ENCODE measurements at places on chromosomes 2 and 18.
A peak's percentile ranks its signal among the peaks of the same experiment; 100 is the strongest.

GRCh38 chr2:165456027-165456426 lies 13.5 kb upstream of the CSRNP3 start:
- no peak for DNase-seq

DNA sequence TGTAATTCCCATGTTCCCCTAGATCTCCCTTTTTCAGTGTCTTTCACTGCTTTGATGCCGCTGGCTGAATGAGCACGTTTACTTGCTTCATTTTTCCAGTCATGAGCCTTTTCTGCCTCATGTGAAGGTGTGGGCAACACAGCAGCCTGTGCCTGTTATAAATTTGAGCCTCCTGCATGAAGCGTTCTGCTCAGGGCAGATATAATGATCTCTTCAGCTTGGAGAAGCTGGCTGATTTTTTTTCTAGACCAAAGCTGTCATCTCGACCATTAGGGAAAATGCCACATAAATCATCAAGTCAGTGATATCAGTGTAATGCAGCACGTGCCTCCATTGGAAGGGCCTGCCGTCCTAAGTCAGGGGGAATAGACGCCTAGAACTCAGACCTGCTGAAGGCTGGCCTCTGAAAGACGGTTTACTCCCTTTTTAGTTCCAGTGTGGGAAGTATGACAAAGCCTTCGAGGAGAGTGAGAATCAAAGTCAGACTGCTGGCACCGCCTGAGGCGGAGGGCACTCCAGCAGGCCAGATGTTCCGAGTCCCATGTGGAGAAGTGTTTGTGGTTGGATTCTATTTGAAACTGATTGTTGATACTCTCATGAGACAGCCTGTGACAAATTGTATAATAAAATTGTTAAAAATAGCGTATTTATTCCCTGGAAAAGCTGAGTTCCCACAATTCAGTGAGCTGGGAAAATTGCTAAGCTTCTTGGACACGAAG lies 196.5 kb downstream of the MYO1B start:
- peak; percentile 70 for DNase-seq

DNA sequence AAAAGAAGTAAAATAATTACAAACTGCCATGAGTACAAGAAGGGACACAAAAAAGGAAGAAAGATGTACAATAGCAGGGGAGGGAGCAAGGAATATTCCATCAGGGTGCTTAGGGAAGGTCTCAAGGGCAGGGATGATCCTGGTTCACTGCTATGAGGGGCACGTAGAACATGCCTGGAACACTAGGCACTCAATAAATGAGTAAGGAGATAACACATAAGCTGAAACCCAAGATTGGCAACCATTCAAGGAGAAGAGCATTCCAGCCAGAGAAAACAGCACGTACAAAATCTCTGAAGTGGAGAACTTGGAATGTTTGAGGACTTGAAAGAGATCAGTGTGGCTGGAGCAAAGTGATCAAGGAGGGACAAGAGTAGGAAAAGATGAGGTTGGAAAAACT lies 103.2 kb downstream of the FAM161A start:
- DNase-seq = no peak

DNA sequence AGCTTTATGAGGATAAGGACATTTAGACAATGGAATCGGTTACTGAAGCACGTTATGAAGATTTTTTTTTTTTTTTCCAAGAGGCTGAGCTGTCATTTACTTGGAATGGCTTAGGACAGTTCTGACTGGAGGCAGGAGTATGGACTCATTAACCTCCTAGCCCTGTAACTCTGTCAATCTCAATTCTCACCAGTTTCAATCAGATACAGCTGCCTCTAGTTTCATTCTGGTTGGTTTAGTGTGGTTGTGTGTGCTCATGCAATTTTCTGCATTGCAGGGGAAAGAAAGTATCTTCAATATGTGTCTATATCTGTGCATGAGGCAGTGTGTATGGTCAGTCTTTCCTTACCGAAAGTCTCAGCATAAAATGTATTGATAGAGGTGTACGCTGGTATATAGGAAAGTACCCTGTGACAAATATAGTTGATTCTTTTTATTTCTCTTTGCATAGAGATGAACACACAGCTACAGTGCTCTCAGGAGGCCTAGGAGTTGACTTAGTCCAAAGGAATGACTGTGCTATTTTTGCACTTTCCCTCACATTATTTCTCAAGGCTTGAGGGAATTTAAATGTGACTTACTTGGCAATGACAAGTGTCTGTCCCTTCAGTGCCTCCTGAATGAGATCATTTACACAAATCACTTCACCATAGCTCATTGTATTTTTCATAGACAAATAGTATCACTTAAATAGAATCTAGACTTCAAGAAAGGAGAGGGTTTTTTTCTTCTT lies 50.5 kb upstream of the GRB14 start:
- DNase-seq = no peak

- no peak for DNase-seq
Measured at GRCh38 chr18:57581301-57581934, 5.1 kb downstream of the FECH start.

DNA sequence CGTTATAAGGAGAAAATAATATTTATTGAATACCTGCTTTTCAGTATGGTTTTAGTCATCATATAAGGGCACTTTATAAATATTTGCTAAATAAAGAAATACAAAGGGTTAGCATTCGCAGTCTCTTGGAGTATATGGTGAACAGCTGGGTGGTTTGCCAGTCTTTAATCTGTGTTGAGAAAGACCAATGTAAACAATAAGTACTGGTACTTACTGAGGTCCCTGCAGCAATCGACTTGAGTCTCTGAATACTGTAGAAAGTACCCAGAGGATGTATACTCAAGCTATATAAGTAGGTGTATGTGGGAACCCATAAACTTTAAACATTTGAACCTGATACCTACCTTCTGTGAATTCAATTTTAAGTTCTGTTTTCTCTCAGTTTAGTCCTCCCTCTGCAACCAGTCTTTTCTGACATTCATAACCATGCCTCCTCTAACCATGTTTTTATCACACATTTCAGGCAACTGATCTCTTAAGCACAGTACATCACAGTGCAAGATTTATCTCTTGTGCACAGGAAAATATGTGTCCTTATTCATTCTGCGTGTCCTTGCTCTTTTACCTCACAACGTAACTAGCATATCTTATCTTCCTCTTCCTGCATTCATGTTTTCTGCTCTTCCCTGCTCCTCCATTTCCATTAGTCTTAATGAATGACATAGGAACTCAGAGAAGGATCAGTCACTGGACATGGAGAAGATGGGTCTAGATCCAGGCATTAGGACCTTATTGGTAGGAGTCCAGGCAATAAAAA lies 21.7 kb downstream of the C18orf63 start:
- no peak for DNase-seq

DNA sequence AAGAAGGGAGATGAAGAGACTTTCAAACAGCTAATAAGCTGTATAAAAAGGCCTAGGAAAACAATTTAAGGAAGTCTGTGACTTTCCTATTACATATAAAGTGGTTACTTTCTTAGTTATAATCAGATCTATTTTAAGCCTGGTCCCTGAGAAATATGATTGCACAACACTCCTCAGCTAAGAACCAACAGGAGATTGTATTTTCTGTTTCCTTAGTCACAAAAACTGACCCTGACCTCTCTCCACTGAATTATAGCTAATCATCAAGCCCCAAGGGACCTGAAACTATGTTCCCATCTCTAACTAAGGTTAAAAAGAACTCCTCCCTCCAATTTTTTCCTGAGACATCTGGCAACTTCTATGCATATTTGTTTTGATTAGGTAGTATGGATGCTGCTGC lies 106.9 kb downstream of the ROCK1 start:
- no peak for DNase-seq

DNA sequence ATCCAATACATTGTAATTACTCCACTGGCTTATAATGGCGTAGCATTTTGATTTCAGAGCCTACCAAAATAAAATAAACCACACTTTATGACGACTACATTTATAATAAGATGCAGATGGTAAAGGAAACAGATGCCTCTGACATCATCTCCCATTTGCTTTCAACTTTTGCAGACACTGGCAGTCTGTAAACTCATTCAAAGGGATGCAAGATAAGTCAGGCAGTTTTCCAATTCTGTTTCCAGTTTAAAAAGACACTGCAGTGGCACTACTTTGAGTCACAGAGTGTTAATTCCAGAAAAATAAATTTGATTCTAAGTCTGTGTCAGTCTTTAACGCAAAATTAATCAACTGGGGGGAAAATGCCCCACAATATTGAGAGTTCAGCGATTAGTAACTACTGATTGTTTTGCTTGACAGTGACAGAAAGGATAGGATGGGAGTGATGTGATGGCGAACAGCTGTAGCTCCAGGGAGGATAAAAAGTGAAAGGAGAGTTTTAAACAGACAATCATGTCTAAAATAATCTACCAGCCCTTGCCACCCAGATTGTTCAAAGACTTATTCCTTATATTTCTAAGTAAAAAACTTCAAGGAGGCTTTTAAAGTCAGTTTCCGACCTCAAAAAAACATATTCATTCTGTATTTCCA lies 6.7 kb downstream of the DSEL start:
- DNase-seq = no peak

DNA sequence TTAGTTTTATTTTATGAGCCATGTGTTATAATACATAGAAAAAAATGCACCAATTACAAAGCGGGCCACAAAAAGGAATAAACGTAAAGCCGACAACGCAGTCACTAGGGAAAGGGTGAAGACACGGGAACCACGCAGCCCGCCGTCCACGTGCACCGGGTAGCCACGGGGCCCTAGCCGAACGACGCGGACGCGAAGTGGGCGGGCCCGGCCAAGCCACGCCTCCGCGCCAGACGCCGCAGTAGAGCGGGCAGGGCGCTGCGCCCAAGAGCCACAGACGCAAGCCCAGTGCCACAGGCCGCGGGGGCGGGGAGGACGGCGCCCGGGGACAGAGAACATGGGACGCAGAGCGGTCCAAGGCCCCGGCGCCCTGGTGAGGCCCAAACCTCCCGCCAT lies at the start of gene DUSP28:
Gene DUSP28 (plus strand): TSS at position 274 of the 396 bp plus-strand sequence. CDS start 328 bp downstream, outside the sequence.
- peak; percentile 90 for DNase-seq

DNA sequence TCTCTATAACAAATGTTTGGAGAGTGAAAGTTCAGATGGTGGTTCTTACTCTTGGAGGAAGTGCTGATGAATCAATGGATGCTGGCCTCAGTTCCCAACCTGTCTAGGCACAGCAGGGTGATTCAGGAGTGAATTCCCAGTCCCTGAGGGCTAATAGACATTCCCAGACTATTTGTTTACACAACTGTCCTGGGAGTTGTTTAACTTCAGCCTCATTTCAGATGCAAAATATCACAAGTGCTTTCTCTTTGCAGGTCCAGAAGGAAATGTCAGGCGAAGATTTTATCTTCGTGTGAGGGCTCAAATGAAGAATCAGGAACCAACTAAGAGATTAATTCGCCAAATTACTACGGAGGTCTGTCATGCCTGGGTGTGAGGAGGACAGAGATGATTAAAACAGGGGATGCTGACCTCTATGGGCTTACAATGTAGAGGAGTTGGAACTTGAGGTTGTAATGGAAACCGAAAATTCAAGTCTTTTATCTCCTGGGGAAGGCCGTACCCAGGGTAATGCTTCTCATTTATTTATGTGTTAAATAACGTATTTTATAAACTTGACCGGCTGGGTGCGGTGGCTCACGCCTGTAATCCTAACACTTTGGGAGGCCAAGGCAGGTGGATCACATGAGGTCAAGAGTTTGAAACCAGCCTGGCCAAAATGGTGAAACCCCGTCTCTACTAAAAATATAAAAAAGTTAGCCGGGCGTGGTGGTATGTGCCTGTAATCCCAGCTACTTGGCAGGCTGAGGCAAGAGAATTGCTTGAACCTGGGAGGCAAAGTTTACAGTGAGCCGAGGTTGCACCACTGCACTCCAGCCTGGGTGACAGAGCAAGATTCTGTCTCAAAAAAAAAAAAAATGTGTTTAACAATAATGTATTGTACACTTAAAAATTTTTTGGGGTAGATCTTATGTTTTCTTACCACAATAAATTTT lies 38.7 kb upstream of the SLC1A4 start:
- DNase-seq = no peak

- no peak for DNase-seq
Measured at GRCh38 chr2:213251618-213252017, 32.6 kb upstream of the SPAG16 start.

GRCh38 chr2:3454802-3455201 lies 64.5 kb downstream of the ADI1 start:
- no peak for DNase-seq

All from right forelimb (tissue), 1 donor.